NCI-H460 (cell line): ENCODE measurements at places on chromosomes 1 and 21.

GRCh38 chr1:224064150-224064549, 49.8 kb upstream of the FBXO28 start:
- DNase-seq, result no peak

DNA sequence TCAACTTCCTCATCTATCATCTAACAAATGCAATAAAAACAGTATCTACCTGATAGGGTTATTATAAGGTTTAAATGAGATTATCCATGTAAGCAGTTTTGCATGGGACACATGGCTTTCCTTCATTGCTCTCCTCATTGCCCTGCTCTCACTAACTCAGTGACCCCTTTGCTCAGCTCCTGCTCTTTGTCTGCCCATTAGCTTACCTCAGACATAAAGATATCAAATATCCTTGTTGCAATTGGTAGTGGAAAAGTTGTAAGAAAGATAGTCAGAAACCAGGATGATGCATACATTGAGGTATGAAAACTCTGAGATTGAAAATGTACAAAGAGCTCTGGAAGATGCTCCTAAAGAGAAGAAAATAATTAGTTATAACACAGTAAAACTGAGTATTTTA, 89.8 kb downstream of the EVI5 start:
- no peak for DNase-seq

DNA sequence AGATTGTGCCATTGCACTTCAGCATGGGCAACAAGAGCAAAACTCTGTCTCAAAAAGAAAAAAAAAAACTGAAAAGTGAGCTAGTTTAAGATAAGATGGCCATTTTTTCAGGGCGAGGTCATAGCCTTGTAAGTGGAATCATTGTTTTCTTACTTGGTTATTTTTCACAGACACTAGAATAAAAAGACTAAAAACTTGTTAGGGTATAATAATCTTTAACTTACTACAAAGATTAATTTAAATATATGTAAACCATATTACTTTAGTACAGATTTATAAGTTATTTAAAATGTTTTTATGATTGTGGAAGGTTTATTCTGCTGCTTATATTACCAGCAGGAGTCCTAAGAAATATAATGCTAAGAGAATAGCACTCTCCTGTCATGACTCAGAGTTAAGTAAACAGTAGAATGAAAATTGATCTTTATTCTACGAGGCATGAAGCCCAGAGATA, 23.5 kb downstream of the ANGPTL1 start:
- DNase-seq, result no peak

- DNase-seq, result no peak
Measured at GRCh38 chr1:219782311-219782710, 146.0 kb downstream of the SLC30A10 start.

DNA sequence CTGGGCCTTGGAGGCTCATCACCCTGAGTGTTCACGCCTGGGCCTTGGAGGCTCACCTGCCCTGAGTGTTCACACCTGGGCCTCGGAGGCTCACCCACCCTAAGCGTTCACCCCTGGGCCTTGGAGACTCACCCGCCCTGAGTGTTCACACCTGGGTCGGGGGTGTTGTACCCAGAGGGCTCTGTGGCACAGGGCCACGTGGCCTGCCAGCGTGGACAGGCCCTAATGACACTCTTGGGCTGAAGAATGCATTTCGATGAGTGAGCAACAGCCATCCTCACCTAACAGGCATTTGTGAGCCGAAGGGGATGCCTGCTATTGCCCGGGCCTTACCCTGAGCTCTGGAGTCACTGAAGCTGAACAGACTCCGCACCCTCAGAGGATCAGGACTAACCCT, 17.5 kb downstream of the SLC19A1 start:
- no peak for DNase-seq

- DNase-seq, result no peak
Measured at GRCh38 chr1:170592591-170593111, 60.7 kb downstream of the GORAB start.

DNA sequence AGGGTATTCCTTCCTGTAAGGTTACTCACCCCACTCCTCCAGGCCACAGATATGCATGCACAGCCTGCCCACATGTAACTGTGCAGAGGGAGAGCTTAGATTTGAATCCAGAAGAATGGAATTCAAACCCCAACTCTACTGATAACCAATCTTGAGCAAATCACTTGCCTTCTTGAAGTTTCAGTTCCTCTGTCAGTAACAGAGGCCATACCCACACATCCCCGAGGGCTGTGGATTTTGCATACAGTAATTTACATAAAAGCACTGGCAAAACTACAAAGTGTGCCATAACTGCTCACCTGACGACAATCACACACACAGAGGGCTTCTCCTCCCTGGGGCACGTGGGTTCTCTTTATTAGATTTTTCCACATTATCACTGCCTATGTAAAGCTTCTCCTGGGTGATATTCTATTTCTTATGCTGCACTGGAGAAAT, 18.6 kb downstream of the CD247 start:
- no peak for DNase-seq

GRCh38 chr21:21734088-21734487, 735.9 kb downstream of the NCAM2 start:
- no peak for DNase-seq
